ENCODE measurements at places on chromosomes 5 and 9.

DNA sequence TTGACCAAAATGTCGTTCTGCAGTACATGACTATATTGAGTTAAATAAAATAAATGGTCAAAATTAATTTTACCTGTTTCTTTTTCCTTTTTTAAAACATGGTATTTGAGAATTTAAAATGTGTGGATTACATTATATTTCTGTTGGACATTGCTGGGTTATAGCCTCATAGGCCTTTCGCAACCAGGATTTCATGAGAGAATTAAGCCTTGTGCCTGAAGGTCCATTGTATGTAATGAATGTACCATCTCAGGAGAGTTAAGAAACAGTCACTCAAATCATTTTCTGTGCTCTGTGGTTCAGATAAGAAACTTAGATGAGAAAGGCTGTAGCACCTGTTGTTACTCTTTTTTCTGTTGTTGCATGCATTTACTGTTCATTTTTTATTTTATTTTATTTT is 103.5 kb downstream of the ANGPTL2 start:
- no peak for DNase-seq

- DNase-seq, result no peak
Measured at GRCh38 chr5:133297293-133297692, 245.5 kb downstream of the HSPA4 start.

DNA sequence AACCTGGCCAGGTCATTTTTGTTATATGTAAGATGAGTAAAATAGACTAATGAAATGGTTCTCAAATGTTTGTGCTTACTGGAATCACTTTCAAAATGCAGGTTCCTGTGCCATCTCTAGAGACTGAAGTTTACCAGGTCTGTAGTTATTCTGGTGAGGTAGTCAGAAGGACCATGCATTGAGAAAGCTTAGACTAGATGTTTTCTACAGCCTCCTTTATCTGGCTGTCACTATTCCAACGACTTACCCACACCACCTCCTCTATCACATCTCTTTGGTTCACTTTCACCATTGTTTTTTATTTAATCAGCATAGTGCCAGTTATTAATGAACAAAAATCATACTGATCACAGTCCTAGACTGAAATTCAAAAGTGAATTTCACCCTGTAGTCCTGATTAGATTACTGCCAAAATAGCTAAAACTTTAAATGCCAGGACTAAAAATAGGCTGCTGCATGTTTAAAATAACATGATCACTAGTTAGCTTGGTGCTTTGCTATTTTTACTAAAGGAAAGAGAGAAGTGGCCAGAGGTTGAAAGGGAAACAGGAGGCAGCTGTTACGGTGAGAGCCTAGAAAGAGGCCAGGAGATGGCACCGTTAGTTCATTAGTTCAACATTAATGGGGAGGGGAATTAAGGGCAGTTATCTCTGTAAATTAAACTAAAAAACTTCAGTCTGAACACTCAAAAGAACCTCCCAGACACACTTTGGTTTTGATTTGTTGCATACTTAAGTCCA is 13.9 kb upstream of the FNIP1 start:
- DNase-seq, result peak; percentile 22

GRCh38 chr9:135051316-135052038 is 36.0 kb upstream of the OLFM1 start:
- no peak for DNase-seq

- no peak for DNase-seq
Measured at GRCh38 chr5:96200641-96201040, 232.4 kb downstream of the PCSK1 start.

DNA sequence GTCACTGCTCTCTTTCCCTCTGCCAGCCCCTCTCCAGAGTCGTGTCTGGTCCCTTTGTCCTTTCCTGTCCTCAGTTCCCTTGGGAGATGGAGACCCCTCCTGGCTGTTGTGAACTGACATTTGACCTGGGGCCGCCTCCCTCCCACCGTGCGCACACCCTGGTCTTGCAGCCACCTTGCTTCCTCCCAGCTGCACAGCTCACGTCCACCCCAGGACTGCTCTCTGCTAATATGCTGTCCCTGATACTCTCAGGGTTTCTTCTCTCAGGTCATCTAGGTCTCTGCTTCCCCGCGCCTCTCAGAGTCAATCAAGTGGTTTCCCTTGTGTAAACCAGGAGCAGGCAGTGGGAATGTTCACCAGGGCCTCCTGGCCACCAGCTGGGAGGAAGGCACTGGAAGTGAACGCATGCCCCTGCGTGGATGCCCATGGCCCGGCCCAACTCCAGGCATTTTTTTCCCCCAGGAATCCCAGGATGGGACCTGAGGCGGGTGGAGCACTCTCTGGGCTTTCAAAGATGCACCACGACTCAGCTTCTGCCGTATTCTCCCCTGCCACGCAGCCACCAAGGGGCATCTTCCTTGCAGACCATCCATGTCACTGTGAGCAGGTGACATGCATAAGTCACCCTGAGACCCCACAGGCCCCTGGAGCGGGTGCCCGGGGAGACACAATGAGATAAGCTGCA is 142.4 kb downstream of the OLFM1 start:
- DNase-seq, result no peak

GRCh38 chr9:86185872-86186271 is 73.6 kb downstream of the C9orf153 start:
- DNase-seq, result no peak

DNA sequence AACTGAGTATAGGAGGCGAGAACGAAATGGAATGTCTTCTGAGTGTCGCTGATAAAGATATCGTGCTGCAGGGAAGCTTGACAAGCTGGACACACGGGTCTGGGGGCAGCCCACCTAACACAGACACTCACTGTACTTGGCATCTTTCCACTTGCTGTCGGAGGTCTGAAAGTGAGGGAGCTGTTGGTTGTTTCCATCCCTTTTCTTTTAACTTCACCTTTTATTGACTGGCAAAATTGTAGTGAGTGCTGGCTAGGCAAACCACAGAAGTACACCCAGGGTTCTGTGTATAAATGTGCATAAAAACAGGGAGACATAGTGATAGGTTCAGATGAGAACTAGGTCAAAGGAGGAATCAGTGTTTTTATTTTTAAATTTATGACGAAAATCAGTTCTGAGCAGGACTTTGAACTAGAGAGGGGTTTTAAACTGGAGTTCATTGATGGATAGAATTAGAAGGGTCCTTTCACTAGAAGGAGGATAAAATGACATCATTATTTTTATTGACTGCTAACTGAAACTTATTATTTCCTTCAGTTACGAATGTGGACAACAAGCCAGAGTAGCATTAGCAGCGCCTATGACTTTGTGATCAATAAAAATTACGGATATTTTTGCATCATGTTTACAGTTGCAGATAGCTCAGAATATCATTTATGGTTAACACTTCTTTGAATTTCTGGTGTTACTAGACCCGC is 817 bp downstream of the GAPVD1 start:
- DNase-seq, result no peak

DNA sequence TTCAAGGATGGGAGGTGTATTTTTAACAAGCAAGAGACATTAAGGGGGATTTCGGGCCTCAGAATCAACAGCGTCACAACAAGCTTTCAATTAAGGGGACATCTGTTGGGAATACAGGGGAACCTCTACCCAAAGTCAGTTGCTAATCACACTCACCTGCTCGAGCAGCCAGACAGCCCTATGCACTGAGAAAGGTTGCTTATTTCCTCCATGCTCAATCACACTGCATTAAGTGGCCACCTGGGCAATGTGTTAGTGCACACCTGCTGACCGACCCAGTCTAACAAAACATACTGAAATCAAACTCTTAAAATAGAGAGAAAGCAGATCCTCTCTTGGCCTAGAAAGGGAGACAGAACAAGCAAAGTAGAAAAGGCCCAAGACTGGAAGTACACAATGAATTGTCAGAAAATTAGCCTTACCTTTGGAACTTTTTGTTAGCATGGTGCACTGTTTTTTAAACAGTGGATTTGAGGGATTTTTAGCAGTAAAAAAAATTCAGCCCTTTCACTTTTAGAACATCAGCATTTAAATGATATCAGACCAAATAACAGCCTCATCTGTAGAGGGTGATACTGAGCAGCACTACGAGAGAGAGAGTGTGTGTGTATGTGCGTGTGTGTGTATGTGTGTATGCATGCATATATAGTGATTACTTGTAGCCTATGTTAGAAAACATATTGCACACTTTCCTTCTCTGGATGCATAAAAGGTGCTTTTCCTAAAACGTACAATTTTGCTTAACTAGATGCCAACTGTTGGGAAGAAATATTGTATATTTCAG is 1118.6 kb upstream of the DMAC1 start:
- no peak for DNase-seq

DNA sequence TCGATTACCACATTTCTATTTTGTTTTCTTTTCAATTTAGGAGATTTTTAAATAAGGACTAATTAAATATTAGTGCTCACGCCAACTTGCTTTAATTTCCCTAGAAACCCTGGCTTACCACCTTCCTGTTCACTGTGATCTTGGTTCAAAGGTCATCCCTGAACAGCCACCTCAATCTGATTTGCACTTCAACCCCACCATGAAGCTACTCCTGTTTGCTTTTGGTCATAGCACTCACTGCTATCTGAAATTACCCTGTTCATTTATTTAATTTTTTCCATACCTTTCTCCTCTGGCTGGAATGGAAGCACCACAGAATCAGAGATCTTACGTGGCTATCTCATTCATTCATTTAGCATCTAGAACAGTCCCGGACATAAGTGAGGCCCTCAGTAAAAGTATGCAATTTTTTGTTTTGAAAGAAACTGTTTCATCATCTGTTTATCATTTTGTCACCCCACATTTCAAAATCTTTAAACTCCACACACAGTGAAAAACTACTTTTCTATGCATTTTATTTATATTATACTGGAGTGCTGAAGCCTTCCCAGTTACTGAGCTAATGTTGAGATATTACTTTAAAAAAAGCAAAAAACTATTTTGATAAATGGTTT is 17.2 kb upstream of the ADAMTSL1 start:
- DNase-seq, result no peak

GRCh38 chr5:168153263-168153875 is 138.1 kb upstream of the WWC1 start:
- no peak for DNase-seq

DNA sequence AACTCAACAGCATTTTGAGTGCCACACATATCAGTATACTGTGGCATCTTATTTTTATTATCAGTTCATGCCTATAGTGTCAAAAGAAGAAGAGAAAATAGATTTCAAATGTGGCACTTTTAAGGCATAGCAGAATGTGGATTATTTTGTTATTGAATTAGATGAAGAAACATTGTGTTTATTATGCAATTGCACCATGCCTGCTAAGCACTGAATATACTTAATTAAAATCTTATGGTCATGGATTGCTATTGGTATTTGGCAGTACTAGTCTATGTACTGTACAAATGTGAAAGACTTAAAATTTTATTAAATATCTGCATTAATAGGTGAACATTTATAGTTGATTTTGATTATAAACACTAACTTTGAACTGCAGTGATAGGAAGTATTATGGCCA is 128.8 kb downstream of the FER start:
- DNase-seq, result no peak

DNA sequence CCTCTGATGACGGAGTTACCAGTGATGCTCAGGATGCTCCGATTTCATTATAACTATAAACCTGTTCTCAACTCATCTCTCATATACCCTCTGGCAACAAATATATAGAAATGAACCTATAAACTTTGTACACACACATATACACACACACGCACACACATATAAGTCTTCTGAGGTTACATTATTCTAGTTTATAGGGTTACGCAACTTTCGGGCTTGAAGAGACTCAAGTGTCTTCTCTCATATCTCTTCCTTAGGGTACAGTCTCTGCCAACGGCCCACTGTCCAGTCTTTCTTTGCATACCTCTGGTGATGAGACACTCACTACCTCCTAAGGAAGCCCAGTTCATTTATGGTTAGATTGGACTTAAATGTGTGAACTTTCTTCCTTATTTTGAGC is 69.4 kb upstream of the TBC1D2 start:
- no peak for DNase-seq

DNA sequence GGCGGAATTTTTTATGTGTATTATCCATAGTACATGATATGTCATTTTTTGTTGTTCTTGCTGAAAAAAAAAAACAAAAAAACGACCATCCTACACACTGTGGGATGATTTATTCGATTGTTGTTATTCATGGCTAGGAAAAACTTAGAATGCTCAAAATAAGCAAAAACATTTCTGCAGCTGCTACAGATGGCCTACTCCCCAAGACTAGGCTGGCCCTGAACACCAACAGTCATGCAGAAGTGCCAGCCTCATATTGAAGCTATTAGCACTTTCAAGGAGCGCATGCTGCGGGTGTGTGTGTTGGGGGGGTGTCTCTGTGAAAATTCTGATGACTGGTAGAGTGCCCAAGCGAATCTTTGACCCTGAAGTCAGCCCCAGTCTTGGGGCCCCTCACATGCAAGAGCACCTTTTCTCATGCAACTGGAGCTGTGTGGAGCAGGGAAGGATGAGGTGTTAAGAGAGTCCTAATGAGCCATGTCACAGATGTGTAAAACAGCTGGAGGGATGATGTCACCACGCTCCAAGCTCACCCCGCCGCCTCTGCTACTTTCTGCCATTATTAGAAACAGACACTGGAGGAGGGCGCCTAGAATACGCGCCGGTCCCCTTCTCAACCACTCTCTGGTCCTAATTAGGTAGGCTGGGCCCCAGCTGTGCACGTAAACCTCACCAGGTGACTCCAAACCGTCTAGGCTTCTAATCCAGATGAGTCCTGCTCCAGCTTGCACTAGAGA is 61.0 kb upstream of the SMIM23 start:
- no peak for DNase-seq

DNA sequence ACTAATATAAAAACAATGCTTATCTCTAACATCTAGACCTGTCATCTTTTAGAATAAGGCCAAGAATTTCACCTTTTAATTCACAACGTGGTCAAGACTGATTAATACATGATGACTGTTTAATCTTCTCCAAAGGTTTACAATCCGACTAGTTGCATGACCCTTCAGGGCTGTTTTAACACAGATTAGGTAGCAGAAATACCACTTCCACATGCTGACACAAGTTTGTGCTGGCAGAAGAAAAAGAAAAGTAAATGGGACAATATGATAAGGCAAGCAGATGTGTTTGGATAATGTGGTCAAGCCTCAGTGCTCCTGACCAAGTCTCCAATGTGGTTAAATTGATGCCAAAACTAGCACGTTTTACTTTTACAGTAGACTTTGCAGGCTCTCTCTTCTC is 31.1 kb downstream of the SEMA6A start:
- DNase-seq, result no peak

- no peak for DNase-seq
Measured at GRCh38 chr5:172913117-172913850, 45.9 kb upstream of the RPL26L1 start.

DNA sequence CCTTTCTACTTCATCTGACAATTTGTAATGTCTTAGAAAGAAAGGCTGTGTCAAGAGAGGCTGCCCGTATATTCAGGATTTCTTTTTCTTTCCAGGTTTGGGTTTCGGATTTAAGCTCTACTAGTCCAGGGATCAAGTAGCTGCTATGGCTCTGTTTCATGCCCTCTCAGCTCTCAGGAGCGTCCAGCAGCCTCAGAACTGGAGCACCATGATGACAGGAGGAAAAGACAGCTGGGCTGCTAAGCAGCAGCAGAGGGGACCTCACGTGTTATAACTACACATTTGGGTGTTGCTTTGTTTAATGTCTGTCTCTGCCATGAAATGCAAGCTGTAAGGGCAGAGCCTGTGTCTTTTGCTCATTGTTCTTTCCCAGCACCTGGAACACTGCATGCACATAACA is 28.5 kb downstream of the TBC1D2 start:
- no peak for DNase-seq

Measured in GDM1 (cell line).